ENCODE measurements at places on chromosomes 7 and 10.

- no peak for DNase-seq
Observed at GRCh38 chr10:127013211-127013656, 108.0 kb downstream of the DOCK1 start.

DNA sequence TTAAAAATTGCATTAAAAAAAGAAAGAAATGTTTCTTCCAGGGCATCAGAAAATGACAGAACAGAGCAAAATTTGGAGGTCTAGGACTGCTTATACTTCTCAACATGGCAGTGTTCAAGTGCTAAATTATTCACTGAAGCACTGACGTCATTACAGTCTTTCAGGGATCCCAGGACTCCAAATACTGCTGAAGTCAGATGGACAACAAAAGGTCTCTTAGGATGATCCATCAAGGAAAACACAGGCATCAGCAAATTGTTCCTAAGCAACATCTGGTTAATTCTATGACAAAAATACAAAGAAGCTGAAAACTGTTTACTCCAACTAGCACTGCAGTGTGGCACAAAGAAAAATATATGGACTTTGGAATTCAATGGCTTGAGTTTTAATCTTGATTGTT lies 52.1 kb downstream of the PDK4 start:
- no peak for DNase-seq

DNA sequence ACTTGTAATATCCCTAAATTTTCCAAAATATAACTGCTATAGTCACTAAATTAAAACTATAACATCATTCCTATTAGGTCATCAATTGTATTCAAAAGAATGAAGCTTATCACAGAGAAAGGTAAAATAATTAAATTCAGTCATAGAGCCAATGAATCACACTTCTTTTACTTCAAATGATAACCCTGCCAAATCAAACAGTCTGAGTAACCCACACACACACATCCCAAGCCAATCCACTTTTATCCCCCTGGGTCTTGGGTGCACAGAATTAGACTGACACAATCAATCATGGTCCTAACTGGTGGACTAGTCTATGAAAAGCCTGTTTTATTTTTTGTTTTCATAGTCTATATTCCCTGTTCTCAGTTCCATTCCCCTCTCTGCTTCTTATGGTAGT lies 25.6 kb downstream of the CTNNA3 start:
- DNase-seq, result no peak

DNA sequence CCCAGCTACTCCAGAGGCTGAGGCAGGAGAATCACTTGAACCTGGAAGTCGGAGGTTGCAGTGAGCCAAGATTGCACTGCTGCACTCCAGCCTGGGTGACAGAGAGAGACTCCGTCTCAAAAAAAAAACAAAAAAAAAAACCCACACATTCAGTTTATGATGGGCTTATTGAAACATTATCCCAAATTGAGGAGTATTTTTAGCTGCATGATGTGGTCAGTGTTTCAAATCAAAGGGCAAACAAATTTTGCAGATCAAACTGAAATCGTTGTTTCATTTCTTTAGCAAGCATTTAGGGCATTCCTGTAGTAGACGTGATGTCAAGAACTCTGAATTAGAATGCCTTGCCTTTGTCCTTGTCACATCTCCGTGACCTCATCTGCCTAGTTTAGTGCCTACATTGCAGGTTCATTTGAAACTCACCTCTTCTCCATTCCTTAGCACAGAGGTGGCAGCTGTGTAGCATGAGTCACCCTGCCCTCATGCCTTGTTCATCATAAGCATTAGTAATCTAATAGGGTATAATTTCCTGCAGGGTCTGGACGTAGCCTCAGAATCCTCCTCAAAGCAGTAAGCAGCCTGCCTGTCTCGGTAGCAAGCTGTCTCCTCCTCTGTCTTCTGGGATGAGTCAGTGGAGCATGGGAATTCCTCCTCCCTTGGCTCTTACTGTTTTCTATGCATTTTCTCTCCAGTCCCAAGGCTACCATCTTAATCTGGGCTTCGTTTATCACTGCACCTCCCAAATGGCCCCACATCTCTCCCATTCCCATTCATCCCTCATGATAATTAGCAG lies 73.8 kb downstream of the CUL1 start:
- DNase-seq, result peak; percentile 85

- DNase-seq, result no peak
Observed at GRCh38 chr10:56279270-56279669, 81.8 kb downstream of the ZWINT start.

DNA sequence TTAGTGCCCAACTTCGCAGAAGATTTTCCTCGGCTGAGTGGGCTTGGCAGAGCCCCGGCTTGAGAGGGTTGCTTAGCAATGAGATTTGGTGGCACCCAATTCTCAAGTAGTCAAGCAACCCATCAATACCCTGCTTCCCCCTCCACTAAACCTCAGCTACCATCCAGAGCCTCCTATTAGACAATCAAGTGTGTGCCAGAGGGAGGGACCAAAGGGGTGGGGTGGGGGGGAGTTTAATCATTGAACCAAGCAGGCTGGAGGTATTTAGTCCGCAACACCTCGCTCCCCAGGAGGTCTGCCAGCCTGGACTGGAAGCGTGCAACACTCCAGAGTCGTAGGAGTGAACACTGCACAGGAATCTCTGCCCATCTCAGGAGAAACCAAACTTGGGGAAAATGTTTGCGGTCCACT lies at the start of gene HKDC1:
TSS of gene HKDC1 (plus strand) at position 292 of the 411 bp plus-strand sequence. CDS start at position 396, 104 bp downstream.
- no peak for DNase-seq

- DNase-seq, result no peak
Observed at GRCh38 chr7:36887969-36888368, 163.7 kb upstream of the AOAH start.

- DNase-seq, result no peak
Observed at GRCh38 chr10:101839416-101840063, 4.1 kb downstream of the KCNIP2 start.

- DNase-seq, result no peak
Observed at GRCh38 chr10:131429141-131429540, 117.6 kb upstream of the TCERG1L start.

GRCh38 chr7:88072715-88073055 lies 138.6 kb downstream of the ADAM22 start:
- no peak for DNase-seq

GRCh38 chr10:1520909-1521565 lies 216.3 kb downstream of the ADARB2 start:
- DNase-seq, result no peak

GRCh38 chr10:101968940-101969321 lies 87.0 kb downstream of the ARMH3 start:
- DNase-seq, result no peak

DNA sequence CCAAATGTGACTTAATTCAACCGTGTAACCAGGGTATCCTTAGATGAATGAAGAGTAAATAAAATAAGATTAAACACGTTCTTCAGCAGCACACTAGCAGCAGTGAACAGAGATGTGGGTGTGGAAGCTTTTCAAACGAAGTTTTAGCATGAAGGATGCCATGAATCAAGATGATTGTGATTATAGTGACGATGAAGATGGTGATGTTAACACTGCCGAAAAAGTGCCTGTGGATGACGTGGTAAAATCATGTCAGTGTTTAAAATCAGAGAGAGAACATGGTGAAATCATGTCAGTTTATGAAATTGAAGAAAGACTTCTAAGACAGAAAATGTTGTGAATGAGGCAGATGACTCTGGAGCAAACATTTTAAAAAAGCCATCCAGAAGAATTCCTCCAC lies 19.2 kb downstream of the LCOR start:
- DNase-seq, result no peak

DNA sequence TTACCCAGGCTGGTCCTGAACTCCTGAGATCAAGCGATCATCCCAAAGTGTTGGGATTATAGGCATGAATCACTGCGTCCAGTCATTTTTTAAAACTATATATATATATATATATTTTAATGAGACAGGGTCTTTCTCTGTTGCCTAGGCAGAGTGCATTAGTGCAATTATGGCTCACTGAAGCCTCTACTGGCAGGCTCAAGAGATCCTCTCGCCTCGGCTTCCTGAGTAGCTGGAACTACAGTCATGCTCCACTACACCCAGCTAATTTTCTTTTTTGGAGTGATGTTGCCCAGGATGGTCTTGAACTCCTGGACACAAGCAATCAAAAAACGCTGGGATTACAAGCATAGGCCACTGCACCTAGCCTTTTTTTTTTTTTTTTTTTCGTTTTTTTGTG lies 55.3 kb upstream of the KAT6B start:
- DNase-seq, result no peak

GRCh38 chr10:90224791-90225566 lies 523.6 kb downstream of the KIF20B start:
- no peak for DNase-seq

GRCh38 chr10:50619882-50620281 lies 3.9 kb downstream of the SGMS1 start:
- no peak for DNase-seq

DNA sequence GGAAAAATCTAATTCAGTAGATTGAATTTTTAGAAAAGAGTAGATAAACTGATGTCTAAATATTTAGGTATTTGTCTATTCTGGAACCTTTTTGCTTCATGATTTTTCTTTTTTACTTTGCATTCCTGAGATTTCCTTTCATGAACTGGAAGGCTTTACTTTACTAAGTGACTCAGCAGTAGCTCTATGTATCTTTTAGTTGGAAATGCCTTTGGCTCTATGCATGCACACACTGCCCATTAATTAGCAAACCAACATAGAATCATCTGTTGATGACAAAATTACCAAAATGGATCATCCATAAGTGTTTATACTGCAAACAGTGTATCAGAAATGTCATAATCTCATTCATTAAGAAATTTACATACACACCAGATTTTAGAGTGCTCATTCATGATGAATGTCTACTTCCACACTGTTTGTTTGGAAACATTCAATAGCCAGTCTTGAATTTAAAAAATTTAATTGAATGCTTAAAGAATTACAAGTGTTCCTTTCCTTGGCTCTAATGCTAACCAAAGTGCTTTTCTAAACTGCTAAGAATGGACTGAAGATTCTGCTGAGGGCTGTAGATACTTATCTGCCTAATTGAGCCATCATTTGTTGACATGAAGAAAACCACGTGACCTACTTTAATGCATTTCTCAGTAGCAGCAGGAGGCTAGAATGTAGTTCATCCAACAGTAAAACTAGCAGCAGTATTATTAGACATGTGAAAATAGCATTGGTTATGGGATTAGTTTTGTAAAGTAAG lies 282.0 kb downstream of the ADK start:
- no peak for DNase-seq

- no peak for DNase-seq
Observed at GRCh38 chr10:22365233-22365632, 19.9 kb downstream of the SPAG6 start.

GRCh38 chr7:44380831-44381493 lies 55.6 kb upstream of the CAMK2B start:
- DNase-seq, result no peak

DNA sequence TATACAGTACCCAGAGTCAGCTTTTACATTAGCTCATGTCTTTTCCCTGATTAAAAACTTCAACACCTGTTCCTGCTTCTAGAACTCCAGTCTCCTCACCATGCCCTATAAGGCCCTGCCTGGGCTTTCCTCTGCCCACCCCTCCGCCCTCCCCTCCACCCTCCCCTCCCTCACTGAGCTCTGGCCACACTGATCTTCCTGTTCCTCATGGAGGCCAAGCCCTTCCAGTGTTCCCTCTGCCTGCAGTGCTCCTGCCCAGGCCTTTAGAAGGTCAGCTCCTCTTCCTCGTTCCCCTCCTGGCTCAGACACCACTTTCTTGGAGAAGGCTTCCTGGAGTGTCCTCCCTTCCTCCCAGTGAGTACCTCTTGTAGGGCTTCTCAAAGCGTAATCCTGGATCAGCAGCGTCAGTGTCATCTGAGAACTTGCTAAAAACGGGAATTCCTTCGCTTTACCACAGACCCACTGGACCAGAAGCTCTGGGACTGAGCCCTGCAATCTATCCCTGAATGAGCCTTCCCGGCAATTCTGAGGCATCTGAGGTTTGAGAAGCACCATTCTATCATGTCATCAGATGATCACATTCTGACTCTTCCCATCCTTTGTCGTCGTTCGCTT lies 3.7 kb downstream of the PDZD7 start:
- DNase-seq, result no peak

- DNase-seq, result no peak
Observed at GRCh38 chr10:53687800-53688199, 915.2 kb upstream of the MBL2 start.

DNA sequence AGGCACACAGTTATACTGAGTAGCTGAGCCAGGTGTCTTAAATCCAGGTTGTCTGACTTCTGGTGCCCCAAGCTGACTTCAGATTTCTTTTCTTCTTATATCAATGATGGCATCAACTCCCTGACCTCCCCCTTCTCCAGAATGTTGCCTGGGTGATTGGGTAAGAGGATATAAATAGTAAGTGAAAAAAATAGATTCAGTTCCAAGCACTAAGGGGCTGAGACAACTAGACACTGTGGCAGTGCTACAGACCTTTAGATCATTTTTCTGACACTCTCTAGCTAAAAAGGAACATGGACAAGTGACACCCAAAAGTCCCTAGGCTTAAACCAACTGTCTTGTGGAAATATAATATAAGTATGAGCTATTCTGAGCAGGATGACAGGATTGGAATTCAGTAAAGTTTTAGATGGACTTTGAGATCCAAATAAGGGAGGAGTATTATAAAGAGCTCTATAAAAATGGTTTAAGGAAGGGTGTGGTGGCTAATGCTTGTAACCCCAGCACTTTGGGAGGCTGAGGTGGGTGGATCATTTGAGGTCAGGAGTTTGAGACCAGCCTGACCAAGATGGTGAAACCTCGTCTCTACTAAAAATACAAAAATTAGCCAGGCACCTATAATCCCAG lies 589.1 kb upstream of the GALNT17 start:
- no peak for DNase-seq

All from skeletal muscle cell (primary cell).